ENCODE measurements at places on chromosomes 1 and 21.
A peak's percentile ranks its signal among the peaks of the same experiment; 100 is the strongest.

DNA sequence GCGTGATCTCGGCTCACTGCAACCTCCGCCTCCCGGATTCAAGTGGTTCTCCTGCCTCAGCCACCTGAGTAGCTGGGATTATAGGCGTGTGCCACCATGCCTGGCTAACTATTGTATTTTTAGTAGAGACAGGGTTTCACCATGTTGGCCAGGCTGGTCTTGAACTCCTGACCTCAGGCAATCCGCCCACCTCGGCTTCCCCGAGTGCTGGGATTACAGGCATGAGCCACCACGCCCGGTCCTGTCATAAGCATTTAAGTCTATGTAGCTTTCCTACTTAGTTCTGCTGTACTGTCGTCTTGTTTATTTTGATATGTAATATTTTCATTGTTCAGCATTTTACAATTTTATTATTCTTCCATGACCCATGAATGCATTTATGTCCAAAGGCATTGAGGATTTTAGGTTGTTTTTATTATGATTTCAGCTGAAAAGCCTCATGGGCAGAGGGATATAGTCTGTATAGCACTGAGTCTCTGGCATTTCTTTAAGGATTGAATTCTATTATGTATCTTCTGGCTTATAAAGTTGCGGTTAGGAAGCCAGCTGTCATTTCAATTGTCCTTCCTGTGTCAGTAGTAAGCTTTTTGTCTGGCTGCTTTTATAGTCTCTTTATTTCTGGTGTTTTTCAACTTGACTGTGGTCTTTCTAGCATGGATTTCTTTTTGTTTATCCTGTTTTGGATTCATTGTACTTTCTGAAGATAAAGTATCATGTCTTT lies 9.2 kb downstream of the AGPAT3 start:
- no peak for DNase-seq

DNA sequence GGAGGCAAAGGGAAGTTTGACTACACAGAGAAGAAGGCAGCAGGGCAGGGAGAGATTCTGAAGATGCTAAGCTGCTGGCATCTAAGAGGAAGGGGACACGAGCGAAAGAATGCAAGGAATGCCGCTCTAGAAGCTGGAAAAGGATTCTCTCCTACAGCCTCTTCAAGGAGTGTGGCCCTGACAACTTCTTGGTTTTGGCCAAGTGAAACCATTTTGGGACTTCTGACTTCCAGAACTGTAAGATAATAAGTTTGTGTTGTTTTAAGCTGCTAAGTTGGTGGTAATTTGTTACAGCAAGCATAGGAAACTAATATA lies 28.5 kb downstream of the MGST3 start:
- DNase-seq, result no peak

GRCh38 chr1:61491497-61491896 lies 233.4 kb downstream of the TM2D1 start:
- no peak for DNase-seq

DNA sequence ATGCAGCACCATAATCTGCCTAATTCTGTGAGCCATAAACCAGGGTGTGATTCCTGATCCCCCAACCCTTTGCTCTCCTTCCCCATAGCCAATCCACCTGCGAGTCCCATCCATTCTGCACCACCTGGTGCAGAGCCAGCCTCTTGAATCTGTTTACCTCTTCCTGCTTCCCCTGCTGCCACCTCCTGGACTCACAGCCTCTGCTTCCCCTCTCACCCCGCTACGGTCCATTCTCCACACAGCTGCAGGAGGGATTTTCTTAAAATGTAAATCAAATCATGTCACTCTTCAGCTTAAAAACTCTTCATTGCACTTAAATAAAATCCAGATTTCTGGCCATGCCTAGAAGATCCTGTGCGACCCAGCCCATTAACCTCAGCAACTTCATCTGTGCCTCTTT lies 186.7 kb downstream of the FOXD2 start:
- no peak for DNase-seq

GRCh38 chr1:228276174-228276831 lies 68.5 kb downstream of the OBSCN start:
- no peak for DNase-seq

GRCh38 chr1:245986404-245987218 lies 520.5 kb downstream of the SMYD3 start:
- DNase-seq, result peak; percentile 61

GRCh38 chr21:42599486-42599885 lies 53.9 kb upstream of the PDE9A start:
- no peak for DNase-seq

DNA sequence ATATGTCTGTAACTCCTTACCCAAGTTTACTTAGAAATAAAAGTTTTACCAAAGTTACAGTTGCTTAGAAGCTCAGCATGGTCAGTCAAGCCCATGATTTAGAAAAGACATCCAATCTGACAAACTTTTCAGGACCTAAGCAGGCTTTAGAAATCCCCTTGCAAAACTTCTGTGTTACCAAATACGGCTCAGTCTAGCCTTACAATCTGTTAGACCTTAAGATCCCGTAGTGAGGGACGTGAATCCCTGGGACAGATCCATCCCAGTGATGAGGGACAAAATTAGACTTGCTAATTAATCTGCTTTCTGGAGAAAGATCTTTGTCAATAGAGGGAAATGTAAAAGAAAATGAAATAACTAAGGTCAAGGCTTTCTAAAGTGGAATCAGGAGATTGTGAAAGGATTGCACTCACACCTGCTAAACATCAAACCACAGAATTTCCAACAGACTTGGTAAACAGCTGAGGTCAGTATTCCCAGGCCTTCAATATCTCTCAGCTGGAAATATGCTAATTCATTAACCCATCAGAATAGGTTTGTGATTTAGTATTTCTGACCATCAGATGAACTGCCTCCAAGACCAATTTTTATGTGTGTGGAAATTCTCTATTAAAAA lies 375.3 kb downstream of the DUSP10 start:
- no peak for DNase-seq

DNA sequence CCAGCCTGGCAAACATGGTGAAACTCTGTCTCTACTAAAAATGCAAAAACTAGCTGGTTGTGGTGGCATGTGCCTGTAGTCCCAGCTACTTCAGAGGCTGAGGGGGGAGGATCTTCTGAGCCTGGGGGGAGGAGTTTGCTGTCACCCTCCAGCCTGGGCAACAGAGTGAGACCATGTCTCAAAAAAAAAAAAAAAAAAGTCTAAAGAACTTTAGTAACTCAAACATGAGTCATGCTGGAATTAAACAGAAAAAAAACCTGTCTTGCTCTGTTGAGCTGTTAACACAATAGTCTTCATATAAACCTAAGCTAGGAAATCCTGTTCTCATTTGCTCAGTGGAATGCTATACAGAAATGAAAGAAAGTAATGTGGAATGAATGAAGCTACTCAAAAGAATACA lies 16.7 kb upstream of the DISP1 start:
- DNase-seq, result no peak

DNA sequence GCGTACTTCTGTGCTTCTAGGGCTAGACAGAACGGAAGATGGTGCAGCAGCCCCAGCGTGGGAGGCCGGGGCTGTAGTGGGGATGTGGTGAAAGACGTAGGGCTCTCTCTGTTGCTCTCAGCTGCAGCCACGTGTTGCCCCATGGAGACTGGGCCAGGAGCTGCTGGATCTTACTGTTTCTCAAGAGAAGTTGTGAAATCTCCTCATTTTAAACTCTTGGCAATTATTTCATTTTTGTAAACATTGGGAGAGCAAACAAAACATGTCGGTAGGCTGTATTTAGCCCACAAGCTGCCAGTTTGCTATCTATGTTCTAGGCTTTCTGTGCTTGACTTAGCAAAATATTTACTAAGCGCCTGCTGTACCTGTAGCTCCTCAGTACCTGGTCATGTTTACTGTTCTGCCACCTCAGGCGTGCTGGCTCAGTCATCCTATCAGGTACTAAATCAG lies 15.9 kb upstream of the ELOA start:
- no peak for DNase-seq

GRCh38 chr1:153372571-153372970 lies 2.9 kb downstream of the S100A12 start:
- DNase-seq, result no peak

GRCh38 chr1:241869022-241869421 lies 21.0 kb downstream of the EXO1 start:
- no peak for DNase-seq

DNA sequence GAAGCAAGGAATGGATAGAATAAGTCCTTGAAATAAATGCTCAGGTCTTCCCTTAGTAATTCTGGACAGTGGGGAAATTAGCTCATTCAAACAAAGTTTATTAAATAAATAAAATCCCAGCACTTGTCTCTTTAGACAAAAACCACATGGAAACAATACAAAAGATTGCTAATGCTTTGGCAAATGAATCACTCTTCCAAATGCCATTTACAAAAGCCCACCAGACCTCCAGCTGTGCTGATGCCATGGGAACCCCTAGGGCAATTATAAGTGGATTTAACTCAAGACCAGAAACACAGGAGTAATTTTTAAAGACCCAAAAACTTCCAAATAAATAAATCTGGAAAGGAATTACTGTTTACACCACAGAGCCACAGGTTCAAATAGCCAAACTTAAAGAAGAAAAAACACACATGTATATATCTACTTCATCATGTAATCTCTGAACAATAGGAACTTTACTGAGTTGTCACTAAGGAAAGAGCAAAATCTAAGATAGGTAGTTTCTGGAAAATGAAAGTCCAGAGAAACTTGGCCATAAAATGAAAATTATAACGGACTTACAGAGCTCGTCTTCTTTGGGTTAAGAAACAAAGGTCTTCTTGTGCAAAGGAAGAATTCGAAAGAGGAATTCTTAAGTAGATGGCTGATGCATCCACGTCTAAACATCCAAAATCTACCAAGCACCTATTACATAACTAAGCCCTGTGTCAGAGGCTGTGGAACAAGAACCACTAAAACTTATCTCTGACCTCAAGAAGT lies 399.4 kb downstream of the SMYD3 start:
- DNase-seq, result no peak

DNA sequence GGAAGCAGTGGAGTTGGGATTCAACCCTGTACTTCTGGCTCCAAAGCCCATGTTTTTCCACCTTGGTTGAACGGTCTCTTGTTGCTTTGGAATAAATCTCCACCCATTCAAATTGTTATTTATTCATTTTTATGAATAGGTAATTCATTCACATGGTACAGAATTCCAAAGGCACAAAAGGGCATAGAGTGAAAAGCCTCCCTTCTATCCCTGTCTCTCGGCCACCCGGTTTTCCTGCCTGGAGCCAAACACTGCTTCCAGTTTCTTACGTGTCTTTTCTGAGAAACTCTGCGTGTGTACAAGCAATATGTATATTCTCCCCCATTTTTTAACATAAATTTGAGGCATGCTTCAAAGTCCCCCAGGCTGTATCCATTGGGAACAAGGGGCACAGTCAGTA lies 3.9 kb downstream of the EXTL1 start:
- no peak for DNase-seq

DNA sequence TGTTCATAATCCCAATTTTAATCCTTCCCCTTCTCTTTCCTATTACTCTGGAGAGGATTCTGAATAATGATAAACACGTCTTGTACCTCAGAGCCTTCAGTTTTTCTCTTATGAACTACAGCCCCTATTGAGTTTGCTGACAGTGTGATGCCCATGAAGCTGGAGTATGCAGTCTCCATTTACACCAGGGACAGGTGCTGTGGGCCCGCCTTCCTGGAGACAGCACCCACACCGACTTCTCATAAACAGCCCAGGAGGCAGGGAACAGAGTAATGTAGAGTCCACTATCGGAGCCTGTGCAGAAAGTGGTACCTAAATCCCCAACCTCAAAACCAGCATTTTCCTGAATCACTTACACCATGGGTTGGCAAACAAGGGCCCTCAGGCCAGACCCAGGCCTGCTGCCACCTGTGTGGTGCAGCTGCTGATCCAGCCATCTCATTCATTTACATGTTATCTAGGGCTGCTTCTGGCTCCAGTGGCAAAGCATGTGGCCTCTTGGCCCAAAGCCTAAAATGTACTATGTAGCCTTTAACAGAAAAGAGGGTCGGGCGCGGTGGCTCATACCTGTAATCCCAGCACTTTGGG lies 95.1 kb upstream of the KRTAP19-8 start:
- no peak for DNase-seq

GRCh38 chr1:74763807-74764206 lies 30.9 kb downstream of the TYW3 start:
- DNase-seq, result no peak

DNA sequence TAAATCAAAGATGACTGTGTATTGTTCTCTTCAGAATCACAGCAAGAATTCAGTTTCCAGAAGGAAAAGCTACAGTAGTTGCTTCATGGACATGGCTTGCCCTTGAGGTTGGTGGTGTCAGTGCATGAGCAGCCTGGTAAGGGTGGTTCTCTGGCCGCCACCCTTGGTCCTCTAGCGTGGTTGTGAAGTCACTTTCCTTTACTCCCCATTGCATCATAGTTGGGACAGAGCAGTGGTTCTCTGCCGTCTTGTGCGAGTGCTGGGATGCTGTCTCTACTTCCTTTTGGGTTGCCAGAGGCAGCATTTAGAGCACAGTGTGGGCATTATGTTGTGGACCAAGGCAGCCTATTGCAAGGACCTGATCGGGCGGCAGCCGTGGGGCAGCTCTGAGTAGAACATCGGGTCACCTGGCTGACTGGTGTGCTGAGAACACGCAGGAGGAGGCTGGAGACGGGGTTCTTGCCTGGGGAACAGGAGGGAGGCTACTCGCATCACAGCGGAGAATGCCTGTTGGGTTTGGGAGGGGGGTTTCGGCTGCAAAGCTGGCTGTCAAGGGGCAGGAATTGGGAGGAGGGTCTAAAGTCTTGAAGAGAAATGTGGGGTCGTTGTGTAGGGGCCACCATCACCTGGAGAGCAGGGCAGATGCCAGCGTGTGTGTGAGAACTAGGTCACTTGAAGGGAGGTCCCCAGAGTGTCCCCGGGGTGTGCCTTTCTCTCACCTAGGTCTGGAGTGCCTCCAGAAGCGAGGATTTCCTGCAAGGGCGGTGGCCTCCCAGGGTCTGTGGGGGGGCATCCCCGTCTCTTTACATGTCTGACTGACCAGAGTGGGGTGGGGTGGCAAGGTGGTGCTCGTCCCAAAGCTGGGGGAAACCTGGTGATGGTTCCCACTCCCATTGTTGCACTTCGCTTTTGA lies 6.3 kb downstream of the ARF1 start:
- no peak for DNase-seq

DNA sequence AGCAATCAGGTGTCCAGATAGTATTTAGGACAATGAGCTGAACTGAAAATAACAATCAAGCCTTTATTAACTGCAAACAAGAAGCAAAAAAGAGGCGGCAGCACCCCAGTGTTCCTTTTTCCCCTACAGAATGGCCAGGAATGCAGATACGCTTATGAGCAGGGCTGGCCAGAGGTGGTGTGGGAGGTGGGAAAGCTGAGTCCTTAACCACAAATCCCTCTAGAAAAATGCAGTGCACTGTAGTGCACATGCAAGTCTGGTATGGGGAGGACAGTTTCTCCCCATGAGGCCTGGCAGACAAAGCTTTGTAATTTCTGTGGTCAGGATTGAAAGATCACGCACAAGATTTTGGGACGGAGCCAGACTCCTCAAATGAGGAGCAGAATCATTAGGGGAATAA lies 10.7 kb upstream of the IFNAR1 start:
- peak; percentile 40 for DNase-seq

- no peak for DNase-seq
Observed at GRCh38 chr1:184881941-184882913, 92.1 kb downstream of the NIBAN1 start.
